DMS153 (cell line): ENCODE measurements at places on chromosomes 3 and 15.

- DNase-seq, result peak; percentile 4
Measured at GRCh38 chr3:56702490-56703315, 19.6 kb upstream of the TASOR start.

DNA sequence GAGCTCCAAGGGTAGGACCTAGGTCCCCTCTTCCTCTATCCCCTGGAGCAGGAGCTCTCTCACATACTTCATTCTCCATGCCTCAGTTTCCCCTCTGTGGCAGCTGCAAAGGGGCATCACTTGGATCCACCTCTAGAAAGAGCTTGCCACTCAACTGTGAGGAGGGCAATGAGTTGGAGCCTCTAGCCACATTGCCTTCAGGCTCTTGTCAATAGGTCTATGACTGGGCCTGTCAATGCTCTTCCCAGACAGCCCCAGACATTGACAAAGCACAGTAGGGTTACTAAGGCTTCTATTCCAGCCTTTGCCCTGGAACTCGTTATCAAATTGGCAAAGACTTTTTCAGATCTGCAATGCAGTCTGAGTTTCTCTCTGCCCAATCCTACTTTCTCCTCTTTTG is 4.4 kb upstream of the VIPR1 start:
- DNase-seq, result no peak

GRCh38 chr3:40046149-40046548 is 236.7 kb downstream of the MYRIP start:
- no peak for DNase-seq

- no peak for DNase-seq
Measured at GRCh38 chr15:41545218-41545617, 1.2 kb upstream of the RPAP1 start.

GRCh38 chr3:84536916-84537315 is 421.9 kb upstream of the CADM2 start:
- no peak for DNase-seq

GRCh38 chr3:48662753-48663488 is at the start of gene CELSR3:
CELSR3 (minus strand) TSS chr3:48662886; CDS start chr3:48662634, 252 bp downstream.
- peak; percentile 70 for DNase-seq

DNA sequence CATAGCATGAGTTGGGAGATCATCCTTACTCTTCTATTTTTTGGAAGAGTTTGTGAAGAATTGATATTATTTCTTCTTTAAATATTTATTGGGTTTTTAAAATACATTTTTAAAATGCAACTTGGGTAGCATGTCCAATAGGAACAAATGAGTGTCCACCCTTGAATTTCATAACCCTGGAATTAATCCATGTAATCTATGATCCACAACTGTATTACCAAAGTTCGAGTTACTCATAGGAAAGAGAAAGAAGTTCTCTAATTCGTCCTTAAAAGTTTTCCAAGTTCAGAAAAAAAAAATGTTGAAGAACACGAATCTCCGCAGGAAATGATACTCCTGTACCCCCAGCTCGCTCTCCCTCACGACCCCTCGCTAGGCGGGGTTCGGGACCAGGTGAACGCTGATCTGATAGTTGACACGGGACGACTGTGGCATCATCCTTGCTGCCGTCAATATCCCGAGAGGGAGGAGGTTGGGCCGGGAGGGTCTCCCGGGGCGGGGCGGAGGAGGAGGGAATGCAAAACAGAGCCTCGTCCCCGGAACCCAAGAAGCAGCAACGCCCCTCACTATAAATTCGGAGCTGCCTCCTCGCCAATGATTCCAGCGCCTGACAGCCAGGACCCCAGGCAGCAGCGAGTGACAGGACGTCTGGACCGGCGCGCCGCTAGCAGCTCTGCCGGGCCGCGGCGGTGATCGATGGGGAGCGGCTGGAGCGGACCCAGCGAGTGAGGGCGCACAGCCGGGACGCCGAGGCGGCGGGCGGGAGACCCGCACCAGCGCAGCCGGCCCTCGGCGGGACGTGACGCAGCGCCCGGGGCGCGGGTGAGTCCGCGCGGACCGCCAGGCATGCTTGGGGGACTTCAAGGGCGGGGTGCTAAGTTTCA is at the start of gene AGTR1:
TSS of gene AGTR1 (plus strand) at position 598 of the 884 bp plus-strand sequence. CDS start 43,133 bp downstream, outside the sequence.
- no peak for DNase-seq

- DNase-seq, result no peak
Measured at GRCh38 chr15:50278496-50278895, 13.0 kb upstream of the HDC start.

GRCh38 chr3:81214631-81215030 is 546.8 kb downstream of the GBE1 start:
- DNase-seq, result no peak

DNA sequence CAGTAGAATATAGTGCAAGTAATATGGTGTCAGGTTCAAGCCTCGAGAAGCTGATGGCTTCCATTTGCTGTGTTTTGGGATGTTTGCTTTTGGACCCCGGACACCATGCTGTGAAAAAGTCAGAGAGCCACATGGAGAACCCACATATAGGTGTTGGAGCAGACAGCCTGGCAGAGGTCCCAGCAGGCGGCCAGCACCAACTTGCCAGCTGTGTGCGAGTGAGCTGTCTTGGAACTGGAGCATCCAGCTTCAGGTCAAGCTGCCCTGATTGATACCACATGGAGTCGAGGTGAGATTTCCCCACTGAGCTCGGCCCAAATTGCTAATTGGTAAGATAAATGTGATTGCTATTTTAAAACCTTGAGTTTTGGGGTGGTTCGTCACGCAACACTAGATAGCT is 185.7 kb upstream of the TBL1XR1 start:
- DNase-seq, result no peak

DNA sequence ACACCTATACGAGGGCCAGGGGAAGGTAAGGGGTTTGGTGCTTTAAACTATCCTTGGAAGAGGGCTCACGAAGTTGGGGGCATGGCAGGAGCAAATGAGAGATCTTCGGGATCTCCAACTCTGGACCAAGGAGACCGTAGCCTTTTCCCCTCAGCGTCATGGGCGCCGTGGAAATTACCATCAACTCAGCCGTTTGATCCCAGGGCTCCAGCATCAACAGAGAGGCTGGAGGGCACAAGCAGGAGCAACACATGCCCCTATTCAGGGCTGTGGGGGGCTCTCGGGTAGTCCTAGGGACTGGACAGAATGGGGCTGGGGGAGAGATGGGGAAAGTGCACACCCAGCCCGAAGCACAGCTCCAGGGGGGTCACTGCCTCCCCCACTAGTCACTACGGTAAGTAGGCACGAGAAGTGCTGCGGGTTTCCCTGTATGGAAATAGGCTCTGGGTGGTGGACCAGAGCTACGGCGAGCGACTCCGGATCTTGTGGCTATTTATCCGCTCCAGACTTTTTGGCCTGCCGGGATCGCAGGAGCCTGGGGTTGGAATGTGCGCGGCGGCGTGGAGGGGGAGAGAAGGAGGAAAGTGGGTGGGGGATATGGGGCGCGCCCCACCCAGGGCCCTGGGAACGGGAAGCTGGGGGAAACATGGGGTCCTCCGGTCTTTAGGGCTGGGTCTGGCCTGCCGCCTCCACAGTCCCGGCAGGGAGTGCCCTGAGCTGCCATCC is 539 bp upstream of the LAMB2 start:
- peak; percentile 1 for DNase-seq

GRCh38 chr3:458653-459310 is 262.2 kb downstream of the CHL1 start:
- DNase-seq, result no peak

DNA sequence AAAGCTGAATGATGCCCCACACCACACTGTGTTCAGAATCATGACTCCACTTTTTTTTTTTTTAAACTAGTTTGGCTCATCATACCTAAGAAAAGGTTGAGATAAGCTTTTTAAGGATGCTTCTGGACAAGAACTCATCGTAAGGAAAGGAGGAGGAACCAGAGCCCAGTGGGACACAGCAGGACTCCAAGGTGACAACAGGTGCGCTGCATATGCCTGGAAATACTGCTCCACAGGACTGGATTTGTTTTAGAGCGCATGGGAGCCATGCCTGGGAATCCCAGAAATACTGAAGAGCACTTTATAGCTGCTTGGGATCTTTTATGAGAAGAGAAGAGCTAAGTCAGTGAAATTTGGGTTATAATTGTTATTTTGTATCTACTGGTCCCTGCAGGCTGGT is 93.4 kb downstream of the NEDD4 start:
- no peak for DNase-seq

GRCh38 chr3:137163241-137163871 is 205.6 kb downstream of the IL20RB start:
- no peak for DNase-seq

GRCh38 chr15:64685230-64685888 is 90.0 kb downstream of the RBPMS2 start:
- DNase-seq, result no peak

DNA sequence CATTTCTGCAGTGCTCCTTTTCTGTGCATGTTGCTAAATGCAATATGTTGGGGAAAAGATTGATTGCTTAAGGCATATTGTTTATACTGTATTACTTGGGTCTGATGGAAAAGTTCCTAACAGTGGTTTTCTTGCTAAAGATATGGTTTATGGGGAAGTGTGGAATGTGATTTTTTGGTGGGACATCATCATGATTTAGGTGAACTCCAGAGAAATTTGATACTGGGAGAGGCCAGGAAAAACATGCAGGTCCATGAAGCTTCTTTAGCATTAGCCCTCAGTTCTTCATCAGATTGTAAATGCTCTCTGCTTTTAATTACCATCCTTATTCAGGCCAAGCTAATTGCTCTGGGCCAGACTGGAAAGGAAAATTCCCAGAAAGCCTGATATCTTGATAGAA is 147.5 kb downstream of the LRTM1 start:
- DNase-seq, result no peak

- DNase-seq, result no peak
Measured at GRCh38 chr3:55623786-55624185, 136.7 kb upstream of the WNT5A start.

DNA sequence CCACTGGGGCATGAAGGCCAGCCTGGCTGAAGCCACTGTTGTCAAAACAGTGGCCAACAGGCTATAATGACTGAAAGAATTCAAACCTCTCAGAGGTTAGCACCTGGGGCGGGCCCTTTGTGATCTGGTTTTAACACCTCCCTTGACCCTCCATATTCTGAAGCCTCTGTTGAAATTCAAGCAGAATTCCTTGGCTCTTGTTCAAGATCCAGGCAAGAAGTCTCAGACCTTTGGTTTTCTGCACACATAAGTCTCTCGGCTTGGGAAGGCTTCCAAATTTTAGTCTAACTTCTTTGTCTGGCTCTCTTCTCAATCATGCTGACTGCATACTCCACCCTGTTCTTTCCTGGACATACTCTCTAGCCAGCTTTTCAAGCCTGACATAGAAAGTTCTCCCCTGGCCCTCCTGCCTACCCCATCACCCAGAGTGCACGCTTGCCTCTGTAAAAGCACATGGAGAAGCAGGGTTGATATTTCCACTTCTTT is 144.5 kb downstream of the PDZRN3 start:
- DNase-seq, result no peak

- no peak for DNase-seq
Measured at GRCh38 chr3:149382518-149382917, 5.1 kb upstream of the TM4SF1 start.

DNA sequence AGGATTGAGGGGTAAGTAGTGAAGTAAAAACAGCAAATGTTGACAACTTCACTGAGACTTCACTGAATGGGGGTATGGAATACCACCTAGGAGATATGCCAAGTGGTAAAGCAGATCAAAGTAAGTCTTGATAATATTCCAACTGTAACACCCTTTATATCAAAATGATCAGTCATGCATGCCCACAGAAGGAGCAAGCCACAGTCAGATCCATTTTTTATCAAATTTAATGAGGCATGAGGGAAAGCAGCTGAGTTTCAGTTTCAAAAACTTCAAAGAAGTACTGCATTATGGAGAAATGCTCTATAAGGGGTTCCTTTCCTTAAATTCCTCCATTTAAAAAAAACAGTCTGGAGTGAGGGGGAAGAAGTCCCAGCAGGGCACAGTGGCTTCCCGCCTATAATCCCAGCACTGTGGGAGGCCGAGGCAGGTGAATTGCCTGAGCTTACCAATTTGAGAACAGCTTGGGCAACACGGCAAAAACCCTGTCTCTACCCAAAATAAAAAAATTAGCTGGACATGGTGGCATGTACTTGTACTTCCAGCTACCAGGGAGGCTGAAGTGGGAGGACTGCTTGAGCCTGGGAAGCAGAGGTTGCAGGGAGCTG is 56.9 kb downstream of the TJP1 start:
- DNase-seq, result no peak

- no peak for DNase-seq
Measured at GRCh38 chr3:8624612-8625011, 20.0 kb downstream of the SSUH2 start.

GRCh38 chr15:71736286-71736947 is 73.9 kb upstream of the NR2E3 start:
- DNase-seq, result peak; percentile 3

- no peak for DNase-seq
Measured at GRCh38 chr3:138371070-138371965, 22.9 kb downstream of the MRAS start.

DNA sequence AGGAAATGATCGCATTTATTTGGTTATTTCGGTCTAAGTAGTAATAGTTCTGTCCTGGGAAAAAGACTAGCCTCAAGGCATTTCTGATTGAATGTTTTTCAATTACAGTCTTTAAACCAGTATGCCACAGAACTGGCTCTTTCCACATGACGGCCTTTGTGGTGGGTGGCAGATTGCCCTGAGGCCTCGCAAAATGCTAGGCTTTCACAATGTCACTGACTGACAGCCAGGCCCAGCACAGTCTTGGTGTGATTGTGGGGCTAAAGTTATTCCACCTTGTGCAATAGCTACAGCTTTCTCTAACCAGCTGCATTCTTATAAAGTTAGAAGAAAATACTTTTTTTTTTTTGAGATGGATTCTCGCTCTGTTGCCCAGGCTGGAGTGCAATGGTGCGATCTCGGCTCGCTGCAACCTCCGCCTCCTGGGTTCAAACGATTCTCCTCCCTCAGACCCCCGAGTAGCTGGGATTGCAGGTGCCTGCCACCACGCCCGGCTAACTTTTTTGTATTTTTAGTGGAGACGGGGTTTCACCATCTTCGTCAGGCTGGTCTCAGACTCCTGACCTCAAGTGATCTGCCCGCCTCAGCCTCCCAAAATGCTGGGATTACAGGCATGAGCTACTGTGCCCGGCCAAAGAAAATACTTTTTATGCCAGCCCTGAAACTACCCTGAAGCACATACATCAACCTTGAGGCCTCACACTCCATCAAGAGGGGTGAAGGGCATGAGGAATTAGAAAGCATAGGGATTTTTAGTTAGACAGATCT is 2.5 kb upstream of the ADIPOQ start:
- DNase-seq, result no peak

DNA sequence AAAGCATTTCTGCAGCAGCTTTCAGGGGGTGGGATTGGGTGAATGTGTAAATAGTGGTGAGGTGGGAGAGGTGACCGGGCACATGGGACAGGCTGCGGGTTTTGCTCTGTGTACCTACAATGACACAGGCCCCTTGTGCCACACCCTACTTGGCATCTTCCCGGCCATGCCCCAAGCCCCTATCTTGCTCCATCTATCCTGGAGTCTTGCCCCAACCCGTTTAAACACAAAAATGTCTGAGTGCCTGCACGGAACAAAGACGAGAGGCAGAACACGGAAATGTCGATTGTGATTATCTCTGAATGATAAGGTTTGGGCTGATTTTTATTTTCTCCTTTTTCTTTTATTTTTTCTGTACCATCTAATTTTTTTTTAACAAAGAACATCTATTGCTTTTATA is 46.0 kb upstream of the SLC6A1 start:
- no peak for DNase-seq

GRCh38 chr15:45287390-45287956 is 35.4 kb downstream of the SLC28A2 start:
- DNase-seq, result no peak
